ENCODE measurements at places on chromosomes 7 and 10.

DNA sequence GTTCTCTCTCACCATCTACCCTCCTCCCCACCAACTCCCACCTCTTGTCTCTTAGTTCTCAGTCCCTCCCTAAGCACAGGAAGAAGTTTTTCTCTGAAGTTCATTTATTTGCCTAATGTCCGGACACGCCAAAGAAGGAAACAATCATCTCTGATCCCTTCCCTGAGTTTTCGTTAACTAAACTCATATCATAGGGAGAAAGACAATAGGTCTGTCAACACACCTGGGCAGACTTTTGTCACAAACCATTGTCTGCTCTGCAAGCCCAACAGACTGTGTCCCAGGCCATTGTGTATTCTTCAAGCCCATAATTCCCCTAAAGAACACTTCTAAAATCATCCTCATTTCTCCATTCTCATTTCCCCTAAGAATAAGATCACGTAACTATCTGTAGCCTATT lies 691.0 kb upstream of the MBL2 start:
- no peak for DNase-seq

GRCh38 chr10:29113616-29113945 lies 175.3 kb upstream of the LYZL1 start:
- no peak for DNase-seq

- no peak for DNase-seq
These were observed 280.1 kb downstream of the FRMD4A start for GRCh38 chr10:14050598-14050997.

GRCh38 chr10:43026039-43026973 lies 50.6 kb upstream of the RET start:
- DNase-seq: no peak

GRCh38 chr10:29600067-29600466 lies 34.7 kb downstream of the SVIL start:
- no peak for DNase-seq

DNA sequence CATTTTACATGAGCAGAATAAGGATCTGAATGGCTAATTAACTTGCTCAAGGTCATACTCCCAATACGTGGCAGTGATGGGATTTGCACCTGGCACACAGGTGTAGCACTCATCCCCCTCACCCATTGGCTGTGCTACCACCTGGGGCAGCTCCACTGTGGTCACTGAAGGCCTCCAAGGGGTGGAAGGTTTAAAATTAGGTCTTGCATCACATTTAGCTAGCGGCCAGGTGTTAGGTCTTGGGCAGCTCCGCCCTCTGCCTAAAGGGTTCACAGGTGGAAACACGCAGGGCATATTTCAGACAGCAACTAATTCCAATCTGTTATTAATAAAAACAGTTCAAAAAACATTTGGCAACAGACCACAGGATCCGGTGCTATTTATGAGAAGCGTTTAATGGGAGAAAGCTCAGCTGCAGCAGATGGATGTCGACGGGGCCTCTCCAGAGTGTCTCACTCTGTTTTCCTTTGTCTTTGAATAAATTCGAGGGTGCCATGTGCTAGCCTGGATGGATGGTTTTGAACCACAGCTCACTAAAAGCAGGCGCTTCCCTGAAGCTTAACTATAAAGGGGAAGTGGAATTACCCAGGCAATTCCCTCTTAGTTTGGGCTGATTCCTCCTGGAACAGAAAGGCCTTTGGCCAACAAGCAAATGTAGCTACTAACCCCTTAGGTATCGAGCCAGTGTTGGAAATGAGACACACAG lies 1017.6 kb downstream of the TYW1 start:
- DNase-seq: no peak

DNA sequence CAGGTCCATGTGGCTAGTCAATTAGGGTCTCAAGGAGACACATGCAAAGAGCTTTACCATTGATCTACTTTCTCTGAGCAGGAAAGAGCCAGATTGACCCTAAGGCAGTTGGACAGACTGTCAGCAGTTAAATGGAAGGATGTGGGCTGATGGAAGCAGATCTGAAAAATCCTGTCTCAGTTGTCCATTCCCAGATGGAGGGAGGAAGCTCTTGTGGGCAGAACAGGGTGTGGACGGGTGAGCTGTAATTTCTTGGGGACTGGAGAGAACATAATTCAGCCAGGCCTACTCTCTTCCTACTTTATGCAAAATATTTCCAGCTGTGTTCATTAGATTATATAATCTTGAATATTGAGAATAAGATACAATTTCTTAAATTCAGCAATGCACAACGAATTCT lies 163.6 kb downstream of the GNAT3 start:
- DNase-seq: no peak

- DNase-seq: no peak
These were observed 172.6 kb upstream of the SP8 start for GRCh38 chr7:20959281-20959680.

DNA sequence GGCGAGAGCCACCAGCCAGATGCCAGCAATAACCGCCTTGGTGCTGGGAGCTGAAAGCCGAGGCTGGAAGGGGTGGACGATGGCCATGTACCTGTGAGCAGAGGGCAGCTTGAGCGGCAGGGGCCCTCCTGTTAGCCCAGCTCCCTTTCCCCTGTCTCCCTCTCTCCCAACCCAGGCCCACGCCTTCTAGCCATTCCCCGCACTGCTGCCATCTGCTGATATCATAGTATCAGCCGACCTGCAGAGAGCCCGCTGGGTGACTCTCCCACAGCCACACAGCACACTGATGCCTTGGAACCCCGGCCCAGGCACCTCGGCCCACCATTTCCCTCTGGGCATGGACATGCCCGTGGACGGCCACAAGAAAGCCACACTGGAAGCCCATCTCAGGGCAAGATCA lies 1.7 kb downstream of the TACR2 start:
- DNase-seq: no peak

- no peak for DNase-seq
These were observed 16.3 kb downstream of the PRKCQ start for GRCh38 chr10:6563731-6564130.

DNA sequence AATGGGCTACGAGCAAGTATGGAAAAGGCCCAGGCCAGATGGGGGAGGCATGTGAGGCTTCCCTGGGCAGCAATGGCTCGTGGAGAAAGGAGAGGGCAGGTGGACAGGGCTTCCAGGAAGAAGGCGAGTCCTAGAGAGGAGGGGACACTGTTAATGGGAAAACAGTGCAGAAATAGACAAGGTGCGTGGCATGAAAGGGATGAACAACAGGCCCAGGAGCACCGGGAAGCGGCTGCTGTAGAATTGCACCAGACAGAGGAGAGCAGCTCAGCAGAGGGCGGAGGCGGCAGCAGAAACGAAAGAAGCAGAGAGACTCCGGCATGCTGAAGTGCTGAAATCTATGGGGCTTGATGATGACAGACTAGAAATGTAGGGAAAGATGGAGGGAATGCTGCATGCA lies 102.1 kb downstream of the PIP4K2A start:
- DNase-seq: no peak

GRCh38 chr7:30104157-30104556 lies 30.6 kb upstream of the MTURN start:
- DNase-seq: no peak

DNA sequence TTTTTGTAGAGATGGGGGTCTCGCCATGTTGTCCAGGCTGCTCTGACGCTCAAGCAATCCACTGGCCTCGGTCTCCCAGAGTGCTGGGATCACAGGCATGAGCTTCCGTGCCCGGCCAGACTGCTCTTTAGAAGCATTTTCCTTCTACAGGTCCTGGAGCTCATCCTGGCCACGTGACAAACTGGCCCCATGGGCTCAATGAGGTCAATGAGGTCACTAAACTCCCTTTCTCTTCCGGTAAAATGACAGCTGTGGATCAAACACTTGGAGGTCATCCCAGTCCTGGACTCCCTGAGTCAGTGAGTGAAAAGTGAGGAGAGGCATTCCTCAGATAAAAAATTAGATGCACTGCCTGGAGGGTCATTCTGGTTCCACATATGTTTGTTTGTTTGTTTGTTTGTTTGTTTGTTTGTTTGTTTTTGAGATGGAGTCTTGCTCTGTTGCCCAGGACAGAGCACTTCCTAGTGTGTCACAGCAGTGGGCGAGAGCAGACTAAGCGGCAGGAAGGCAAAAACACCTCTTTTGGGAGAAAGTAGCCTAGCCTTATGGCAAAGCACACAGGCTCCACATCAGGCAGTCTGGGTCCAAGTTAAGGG lies 134.9 kb downstream of the TNS3 start:
- no peak for DNase-seq

GRCh38 chr7:132486274-132486610 lies 90.0 kb downstream of the PLXNA4 start:
- no peak for DNase-seq

GRCh38 chr7:123824754-123825067 lies 20.3 kb upstream of the HYAL4 start:
- no peak for DNase-seq

DNA sequence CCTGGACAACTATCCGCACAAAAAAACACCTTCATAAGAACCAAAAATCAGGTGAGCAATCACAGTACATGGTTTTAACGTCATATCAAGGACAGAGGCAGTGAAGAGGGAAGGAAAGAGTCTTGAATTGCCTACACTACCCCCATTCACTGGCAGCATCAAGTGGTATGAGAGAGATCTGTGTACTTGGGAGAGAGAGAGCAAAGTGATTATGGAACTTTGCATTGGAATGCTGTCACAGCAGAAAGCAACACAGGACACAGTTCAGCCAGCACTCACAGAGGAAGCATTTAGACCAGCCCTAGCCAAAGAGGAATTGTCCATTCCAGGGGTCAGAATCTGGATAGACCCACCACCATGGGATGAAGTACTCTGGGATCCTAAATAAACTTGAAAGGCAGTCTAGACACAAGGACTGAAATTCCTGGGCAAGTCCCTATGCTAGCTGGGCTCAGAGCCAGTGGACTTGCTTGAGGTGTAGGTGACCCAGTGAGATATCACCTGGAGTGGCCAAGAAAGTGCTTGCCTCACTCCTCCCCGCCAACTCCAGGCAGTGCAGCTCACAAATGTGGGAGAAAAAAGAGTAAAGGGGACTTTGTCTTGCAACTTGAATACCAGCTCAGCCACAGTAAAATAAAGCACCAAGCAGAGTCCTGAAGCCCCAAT lies 30.5 kb upstream of the SFTPD start:
- DNase-seq: no peak

DNA sequence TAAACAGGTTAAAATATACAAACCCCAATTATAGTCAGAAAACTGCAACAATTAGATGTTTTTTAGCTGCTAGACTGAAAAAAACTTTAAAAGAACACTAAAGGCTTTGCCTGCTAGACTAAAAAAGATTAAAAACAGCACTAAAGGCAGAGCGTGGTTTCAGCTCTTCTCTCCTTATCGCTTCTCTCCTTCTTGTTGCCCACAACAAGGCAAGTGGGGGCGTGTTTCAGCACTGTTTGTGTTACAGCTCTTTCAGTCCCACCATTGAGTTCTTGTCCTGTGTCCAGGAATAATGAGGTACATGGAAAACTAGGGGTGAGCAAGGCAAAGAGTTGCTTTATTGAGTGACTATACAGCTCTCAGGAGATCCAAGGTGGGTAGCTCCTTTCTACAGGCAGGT lies 112.3 kb downstream of the HPSE2 start:
- DNase-seq: no peak

DNA sequence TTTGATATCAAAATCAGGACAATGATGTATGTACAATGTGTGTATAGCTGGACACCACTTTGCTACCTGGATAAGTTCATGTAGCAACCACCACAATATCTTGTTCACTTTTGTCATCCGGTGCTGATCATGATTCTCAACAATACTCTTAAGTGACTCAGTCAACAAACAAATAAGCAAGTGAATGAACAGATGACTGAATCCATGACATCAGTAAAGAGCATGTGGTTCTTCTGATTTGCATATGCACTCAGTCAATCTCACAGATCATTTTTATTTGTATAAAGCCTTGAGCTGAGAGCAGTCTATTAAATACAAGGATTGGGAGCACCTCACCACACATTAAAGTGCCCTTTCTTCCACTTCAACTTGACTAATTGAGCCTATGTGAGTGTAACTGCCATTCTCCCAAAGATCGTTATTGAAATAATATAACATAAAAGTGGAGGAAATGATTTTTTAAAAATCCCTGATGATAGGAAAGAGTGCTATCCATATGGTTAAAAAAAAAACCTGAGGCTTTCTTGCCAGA lies 69.5 kb downstream of the NPSR1 start:
- DNase-seq: no peak

DNA sequence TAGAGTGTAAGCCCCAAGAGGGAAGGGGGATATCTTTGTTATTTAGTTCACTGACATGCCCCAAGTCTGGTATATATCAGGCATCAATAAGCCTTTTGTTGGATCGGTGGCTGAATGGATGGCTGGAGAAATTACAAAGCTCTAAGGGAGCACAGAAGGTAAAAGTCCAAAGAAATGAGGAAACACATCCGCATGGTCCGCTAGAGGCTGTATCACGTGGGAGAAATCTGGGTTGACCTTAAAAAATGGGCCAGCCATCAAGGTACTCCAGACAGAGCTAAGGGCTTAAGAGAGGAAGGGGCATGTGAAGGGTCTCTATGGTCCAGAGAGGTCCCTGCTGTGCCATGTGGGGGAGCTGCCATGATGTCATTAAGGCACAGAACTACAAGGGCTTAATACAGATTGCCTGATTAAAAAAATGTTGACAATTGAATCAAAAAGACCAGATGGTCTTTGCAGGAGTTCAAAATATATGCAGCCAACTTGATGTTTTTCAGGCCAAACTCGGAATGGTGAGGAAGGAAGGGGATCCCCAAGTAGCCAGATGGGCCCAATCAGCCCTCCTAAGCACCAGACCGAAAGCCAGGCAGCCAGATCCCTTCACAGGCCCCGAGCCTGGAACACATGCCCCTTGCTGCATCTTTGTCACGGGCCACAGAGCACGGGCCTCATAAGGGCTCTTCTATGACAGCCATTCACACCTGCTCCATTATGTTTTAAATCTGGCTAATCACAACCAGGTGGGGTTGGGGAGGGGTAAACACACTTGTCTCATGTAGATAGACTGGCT lies 31.9 kb downstream of the SCRN1 start:
- no peak for DNase-seq

DNA sequence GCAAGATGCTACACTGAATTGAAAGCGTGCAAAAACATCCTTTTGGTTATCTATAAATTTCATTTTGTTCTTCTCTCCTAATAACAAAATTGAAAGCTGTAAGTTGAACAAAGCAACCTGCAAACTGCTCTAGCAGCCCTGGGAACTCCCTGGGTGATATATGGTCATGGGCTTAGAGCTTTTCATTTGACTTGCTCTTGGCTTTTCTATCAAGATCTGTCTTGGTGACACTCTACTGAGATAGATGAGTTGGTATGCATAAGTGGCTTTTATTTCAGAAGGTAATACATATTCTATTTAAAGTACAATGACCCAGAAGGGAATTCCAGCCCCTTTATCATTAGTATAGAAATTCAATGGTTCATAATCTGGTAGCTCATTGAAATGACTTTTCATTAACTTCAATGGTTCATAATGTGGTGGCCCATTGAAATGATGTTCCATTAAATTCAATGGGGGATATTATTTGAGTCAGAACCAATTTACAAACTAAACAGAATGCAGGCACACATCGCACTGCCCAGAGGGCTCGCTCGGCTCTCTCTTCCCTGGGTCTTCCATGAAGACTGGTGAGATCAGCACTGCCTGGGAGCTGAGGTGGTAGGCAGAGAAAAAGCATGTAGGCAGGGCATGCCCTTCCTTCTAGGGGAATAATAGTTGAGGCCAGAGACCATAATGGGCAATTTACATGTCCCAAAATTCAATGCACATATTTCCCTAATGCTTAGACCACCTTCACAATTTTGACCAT lies 10.1 kb upstream of the KCNMA1 start:
- DNase-seq: no peak
